ENCODE measurements at places on chromosomes 5 and 9.

DNA sequence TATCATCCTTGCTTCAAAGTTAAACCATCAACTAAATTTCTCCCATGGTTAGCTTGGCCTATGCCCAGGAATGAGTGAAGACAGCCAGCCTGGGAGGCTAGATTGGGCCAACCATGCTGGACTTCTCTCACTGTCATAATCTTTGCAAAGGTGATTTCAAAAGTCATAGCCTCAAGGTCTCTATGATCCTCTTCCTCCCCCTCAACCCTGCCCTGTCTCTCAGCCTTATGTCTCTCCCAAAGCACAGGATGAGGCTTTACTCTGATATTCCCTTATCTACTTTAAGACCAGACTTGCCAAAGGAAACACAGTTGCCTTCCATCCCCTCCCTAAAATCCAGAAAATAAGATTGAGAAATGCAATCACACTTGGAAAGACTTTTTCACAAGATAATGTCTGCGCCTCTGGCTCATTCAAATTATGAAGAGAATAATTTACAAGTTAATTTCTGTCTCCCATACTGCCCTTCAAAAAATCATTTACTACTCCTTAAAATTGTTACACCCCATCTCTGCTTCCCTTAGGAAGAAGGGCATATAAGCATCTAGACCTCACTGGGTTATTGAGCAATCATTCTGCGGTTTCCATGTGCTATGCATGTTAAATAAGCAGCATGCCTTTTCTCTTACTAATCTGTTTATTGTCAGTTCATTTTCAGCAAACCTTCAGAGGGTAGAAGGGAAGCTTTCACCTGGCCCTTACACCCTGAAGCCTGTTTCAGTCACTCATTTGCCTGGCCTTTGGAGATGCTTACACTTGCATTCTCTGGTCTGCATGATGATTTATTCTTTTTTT lies 113.8 kb upstream of the ANKRD55 start:
- no peak for DNase-seq

DNA sequence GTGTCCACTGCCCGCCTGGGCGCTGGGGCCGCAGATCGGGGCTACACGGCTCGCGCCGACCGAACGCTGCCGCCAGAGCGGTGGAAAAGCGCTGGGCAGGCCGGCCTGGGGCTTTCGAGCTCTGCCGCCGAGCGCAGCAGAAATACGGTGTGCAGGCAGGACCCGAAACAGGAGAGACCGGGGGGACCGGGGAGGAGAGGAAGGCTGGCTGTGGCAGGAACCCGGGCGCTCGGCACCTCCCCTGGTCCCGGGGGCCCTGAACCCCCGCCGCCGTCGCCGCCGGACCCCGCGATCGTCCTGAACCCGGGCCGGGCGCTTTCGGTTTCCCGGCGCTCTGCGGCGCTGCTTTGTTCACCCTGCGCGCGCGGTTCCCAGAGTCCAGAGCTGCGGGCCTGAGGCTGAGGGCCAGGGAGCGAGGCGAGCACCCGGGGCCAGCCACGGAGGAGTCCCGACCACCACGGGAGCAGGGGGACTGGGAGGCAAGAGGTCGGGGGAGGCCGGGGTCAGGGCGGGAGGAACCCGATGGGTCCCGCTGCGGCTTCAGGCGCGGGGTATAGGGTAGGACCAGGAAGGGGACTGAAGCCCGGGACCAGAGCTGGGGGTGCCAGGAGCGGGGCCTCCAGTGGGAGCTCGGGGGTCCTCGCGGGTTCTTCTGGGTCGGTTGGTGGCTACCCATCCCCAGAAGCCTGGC lies 12.0 kb downstream of the IRX2 start:
- DNase-seq: no peak

DNA sequence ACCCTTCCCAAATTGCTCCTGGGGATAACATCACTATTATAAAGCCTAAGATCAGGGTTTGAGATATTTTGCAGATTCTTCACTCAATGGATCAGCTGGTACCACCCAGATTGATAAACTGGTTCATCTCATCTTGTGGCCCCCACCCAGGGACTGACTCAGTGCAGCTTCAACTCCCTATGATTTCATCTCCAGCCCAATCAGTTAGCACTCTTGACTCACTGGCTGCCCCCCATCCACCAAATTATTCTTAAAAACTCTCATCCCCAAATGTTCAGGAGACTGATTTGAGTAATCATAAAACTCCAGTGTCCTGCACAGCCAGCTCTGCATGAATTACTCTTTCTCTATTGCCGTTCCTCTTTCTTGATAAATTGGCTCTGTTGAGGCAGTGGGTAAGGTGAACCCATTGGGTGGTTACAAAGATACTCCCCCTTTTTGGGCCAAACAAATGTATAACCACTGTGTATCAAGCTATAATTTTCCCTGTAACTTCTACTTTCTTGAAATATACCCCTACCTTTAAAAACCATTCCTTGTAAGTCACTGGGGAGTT lies 263.3 kb upstream of the IL12B start:
- DNase-seq: no peak

- peak; percentile 25 for DNase-seq
Observed at GRCh38 chr9:5629312-5630080, 589 bp downstream of the RIC1 start.

DNA sequence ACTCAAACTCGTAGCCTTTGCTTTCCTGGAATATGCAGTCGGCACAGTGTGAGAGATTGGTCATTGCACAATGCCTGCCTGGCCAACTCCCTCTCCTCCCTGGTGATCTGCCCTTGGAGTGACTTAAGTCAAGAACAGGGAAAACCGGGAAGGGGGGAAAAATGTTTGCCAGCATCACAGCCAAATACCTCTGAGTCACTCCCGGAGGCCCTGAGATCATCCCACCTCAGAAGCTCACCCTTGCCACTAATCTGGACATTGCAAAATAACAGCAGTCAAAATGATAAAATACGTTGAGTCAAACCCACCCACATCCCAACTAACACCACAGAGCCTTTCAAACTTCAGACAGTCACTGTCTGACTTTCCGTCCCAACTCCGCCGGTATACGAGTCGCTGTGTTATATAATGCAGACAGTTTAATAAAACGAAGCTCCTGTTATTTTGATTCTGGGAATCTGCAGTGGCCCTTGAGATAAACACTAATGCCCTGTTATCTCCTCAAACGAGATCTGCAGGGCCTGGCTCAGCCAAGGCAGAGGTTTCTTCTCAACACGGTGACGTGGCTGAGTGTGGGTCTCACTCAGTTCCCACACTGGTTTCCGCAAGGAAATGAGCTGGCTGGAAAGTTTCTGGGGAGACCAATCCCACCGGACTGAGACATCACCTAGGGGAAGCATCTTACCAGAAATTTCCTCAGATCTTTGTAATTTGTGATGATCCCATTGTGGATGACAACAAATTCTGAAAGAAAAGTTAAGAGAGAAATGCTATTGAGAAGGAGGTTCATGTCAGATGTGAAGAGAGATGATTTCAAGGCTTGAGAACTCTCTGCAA lies 22.1 kb downstream of the GFPT2 start:
- no peak for DNase-seq

DNA sequence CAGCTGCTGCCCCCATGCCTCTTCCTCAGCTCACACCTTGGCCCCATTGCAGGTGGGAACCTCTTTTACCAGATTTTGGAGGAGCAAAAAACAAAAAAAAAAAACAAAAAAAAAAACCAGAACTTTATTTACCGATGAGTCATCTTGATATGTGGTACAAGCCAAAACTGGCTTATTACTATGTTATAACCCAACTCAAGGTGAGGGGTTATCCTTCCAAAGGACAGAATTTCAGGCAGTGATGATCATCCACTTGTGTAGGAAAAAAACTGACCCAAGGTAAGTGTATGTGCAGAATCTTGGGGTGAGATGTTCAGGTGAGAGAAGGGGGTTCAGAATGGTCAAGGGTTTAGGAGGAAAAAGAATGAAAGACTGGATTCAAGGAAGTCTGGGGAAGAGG lies 142.6 kb upstream of the FST start:
- DNase-seq: no peak

DNA sequence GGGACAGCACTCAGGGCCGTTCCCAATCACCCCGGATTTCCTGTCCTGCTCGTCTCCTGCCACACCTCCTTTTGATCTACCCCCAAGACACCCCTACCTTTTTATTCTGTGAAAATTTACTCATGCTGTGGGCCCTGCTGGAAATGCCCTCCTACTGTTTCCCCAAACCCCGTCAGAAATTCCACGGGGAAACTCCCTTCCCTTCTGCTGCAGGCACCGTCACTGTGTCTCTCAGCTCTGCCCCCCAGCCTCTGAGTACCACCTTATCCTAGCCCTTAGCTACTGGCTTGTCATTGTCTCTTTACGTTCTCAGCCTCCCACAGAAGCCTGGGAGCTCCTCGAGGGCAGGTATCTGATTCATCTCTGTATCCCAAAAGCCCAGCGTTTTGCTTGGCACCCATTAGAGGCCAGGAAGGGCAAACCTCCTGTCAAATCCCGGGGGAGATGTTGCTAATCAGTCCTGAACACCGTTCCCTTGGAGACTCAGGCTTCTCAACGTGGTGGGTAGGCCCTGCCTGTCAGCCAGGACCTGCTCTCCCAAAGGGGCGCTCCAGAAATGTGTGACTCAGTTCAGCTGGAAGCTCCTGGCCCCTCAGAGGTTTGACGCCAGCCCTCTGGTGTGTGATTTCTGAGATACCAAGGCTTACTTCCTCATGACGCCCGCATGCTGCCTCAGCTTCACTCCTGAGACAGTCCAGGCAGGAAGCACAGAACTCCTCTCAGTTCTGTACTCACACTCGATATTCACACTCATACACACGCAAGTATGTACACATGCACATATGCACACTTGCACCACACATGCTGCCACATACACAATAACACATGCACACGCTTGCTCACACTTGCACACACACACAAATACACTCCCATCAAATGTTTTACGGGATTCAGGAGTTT lies 50.7 kb upstream of the GRHPR start:
- no peak for DNase-seq

- no peak for DNase-seq
Observed at GRCh38 chr5:96294884-96295202, 138.2 kb downstream of the PCSK1 start.

DNA sequence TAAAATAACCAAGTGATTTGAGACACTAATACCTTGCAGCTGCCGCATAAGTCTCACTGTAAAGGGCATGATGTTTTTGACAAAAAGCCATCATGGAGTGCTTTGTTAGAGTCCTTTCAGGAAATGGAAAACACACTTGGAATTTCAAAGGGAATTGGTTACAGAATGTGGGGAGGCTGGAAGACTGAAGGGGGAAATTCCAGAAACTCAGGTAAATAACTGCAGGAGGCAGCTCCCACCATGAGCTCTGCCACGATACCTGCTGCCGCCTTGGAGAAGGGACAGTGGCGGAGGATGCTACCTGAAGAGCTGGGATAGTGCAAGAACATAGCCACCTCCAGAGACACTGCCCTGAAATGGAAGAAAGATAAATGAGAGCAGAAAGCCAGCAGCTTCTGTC lies 66.9 kb downstream of the PRKACG start:
- DNase-seq: no peak

GRCh38 chr5:115713408-115713807 lies 87.6 kb upstream of the TMED7 start:
- DNase-seq: no peak

GRCh38 chr5:32159328-32160072 lies 14.6 kb downstream of the GOLPH3 start:
- no peak for DNase-seq

- no peak for DNase-seq
Observed at GRCh38 chr9:131409458-131409992, 15.6 kb downstream of the PRRC2B start.

GRCh38 chr5:175548626-175549311 lies 70.4 kb downstream of the SFXN1 start:
- DNase-seq: no peak

GRCh38 chr9:117825609-117826347 lies 121.6 kb downstream of the TLR4 start:
- DNase-seq: no peak

Data from cortex of kidney (tissue), 1 donor.